ENCODE measurements at places on chromosomes 1 and 21.

DNA sequence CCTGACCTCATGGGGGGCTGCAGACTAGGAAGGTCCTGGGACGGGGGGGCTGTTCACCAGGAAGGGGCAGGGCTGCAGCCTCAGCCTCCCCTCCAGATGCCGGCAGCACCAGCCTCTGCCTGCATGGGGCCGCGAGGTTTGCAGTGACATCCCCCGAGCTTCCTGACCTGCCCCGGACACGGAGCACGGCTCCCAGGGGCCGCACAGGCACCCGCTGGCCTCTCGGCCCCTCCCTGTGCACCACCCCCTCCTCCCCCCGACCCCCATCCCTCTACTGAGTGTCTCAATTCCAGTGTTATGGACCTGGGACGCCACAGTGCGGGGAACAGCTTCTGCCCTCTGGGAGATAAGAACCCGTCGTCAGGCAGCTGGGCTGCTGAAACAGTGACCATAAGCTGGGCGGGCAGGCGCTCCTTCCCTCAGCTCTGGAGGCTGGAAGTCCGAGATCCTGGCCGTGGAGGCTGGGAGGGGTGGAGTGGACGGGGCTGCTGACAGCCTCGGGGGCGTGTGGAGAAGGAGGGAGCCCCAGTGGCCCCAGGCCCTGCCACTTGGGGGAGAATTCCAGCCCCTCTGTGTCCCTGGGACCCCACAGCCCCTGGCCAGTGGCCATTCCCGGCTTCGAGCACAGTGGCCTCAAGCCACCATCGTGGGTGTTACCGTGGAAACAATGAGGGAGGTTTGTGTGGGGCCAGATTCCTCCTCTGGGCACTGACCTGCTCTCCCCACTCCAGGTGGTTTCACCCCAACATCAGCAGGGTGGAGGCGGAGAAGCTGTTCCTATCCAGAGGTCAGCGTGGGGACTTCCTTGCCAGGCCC lies 11.6 kb downstream of the RNF223 start:
- no peak for DNase-seq

DNA sequence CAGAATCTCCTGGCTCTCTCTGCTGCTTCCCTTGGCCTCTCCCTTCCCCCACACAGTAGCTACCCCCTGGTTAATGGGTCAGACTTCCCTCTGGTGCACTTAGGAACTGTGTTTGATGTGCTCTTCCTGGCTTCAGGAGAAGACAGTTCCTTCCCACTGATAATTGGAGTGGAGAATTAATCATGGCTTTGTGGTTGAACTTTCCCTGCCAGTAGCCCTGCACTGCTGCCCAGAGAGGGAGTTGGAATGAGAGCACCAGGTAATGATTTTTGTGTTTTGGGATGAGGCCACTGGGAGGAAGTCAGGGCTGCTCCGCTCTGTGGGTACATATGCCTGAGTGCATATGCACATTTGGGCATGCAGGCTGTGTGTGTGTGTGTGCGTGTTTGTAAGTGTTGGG lies 39.7 kb upstream of the PADI2 start:
- DNase-seq, result no peak

- no peak for DNase-seq
Observed at GRCh38 chr1:157852476-157852875, 10.9 kb upstream of the CD5L start.

DNA sequence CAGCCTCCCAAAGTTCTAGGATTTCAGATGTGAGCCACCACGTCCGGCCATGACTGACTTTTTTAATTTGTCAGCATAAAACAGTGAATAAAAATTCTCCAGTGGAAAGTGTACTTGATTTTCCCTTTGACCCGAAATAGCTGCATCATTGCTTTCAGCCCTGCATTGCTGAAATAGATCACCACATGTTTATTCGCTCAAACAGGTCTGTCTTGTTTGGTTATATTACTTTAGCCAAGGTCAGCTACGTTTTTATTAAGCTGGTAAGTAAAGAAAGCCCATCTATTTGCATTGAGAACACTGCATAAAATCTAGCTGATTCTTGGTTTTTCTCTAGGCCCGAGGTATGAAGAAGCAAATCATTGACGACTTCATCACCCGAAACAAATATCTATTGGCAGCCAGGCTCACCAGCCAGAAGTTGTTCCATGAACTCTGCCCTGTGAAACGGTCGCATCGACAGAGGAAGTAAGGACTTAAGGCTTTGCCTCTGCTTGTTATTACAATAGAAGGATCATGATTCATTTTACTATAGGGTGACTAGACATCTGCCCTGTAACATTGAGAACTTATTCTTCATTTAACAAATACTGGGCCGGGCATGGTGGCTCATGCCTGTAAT lies 25.6 kb downstream of the AGMAT start:
- no peak for DNase-seq

DNA sequence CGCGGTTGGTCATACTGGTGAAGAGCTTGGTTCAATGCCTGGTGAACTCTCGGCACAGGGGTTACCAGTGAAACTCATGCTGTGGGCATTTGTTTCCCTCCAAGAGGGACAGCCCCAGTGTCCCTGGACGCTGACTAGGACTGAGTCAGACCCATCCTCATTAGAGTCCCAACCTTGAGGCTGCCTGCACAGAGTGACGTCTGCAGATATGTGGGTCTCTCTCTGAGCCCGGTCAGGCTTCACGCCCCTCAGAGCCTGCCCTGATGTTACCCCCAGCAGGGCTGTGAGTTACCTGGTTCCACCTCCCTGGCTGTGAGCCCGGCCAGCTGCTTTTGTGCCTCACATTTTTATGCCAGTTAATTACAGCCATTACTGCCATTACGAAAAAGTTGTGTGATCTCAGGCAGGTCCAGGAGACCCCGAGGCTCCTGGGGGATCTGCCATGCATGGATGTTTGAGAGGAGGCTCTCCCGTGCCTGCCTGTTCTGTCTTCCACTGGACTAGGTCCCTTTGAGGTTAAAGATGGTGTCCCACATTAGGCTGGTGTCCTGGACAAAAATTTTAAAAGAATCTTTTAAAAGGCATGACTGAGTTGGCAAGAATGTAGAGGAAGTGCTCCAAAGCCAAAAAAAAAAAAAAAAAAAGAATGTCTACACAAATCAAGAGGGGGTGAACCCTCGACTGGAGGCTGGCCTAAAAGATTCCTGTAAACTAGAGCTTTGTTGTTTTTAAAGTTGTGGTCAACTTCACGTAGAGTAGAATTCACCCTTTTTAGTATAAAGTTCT lies 36.6 kb upstream of the PADI1 start:
- no peak for DNase-seq

Data from occipital lobe (tissue), 3 donors.